Forelimb muscle (tissue), 1 donor: ENCODE measurements at places on chromosomes 13 and 19.

DNA sequence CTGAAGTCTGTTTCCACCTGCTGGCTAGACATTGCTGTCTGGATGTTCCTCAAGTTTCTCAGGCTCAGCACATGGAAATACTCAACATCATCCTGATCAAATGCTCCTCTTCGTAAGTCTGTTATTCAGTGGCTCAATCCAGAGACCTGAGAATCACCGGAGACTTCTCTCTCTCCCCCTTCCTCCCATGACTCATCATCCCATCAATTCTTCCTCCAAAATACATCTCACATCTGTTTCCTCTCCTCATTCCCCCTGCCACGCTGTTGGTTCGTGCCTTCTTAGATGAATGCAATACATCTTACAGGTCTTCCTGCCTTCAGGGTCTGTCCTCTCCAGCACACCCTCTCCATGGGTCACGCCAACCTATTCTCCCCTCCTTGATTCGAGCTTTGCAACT lies 7.4 kb upstream of the RXFP2 start:
- no peak for DNase-seq

DNA sequence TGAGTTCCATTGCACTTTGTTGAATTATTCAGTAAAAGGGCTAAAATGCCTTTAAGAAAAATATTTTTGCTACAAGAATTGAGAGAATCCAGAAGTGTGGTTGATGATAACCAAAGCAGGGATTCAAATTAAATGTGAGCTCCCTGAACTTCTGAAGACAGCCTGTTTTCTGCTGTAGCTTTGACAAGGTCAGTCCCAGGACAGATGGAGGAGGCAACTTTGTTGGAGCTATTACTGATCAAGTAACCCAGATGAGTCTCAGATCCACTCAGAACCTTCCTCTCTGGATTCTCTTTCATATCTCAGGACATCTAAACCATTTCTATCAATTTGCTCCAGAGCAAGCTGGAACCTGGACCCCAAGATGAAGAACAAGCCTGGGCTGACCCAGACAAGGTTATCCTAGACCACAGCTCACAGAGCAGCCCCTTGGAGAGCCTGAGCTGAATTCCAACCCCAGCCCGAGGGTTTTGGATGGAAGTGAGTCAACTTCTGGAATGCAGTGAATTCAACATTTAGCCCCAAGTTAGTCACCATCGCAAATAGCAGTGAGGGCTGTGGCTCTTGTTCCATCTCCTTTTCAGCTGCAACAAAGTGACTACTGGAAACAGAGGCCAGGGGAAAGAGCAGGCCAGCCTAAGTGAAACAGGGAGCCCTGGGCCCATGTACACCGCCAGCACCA lies 137.8 kb upstream of the TSC22D1 start:
- DNase-seq: no peak

GRCh38 chr13:111532111-111532510 lies 211.7 kb downstream of the TEX29 start:
- DNase-seq: no peak

GRCh38 chr13:22061806-22062391 lies 391.0 kb downstream of the FGF9 start:
- no peak for DNase-seq

- DNase-seq: no peak
These were observed 71.5 kb upstream of the ARHGEF7 start for GRCh38 chr13:111043575-111043982.

GRCh38 chr19:20044663-20045062 lies 5.4 kb upstream of the ZNF682 start:
- DNase-seq: no peak

DNA sequence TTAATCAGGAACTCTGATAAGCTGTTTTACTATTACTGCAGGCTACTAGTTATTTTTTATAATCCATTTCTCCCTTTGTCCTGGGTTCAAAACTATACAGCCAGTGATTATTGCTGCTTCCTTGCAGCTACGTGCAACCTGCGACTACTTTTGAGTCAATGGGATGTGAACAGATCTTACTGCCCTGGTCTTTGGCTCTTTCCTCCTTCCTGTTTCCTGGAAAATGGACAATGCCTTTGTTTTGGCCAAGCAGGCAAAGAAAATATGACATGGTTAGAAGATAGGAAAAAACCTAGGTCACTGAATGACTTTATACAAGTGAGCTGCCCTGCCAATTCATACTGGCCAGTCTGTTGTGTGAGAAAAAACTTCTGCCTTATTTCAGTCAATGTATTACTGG lies 201.2 kb upstream of the KLF12 start:
- DNase-seq: no peak

GRCh38 chr19:28443361-28443760 lies 769.6 kb downstream of the UQCRFS1 start:
- no peak for DNase-seq

- no peak for DNase-seq
These were observed 18.8 kb upstream of the PPP5C start for GRCh38 chr19:46328079-46328478.

- no peak for DNase-seq
These were observed 141.3 kb downstream of the SLITRK6 start for GRCh38 chr13:85657942-85658341.

GRCh38 chr19:29715701-29716581 lies 880 bp upstream of the C19orf12 start:
- DNase-seq: no peak

GRCh38 chr19:31578326-31578725 lies 229.1 kb upstream of the TSHZ3 start:
- no peak for DNase-seq

DNA sequence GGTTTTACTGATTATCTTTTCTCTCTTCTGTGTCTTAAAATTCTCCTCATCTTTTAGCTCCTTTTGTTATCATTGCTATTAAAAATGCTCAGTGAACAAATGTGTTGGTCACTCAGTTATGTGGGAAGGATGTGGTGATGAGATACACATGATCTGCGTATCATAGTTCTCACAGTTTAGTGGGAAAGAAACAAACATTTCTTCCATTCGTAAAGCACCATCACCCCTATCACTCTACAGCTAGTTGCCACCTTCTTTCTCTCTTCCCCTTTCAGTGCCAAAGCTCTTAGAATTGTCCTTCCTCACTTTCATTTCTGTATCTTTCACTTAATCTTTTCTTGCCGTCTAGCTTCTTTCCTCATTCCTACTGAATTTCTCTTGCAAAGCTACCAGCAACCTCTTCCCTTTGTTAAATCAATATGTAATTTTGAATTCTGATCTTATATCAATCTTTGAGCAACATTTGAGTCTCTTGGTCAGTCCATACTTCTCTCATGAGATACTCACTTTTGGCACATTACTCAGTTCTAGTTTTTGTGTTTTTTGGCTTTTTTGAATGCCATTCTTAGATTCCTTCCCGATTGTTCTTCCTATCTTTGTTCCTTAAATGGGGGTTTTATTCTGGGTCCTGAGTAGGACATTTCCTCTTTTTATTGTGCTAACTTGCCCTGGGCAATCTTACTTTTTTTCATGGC lies 122.3 kb downstream of the PCCA start:
- DNase-seq: no peak

- DNase-seq: no peak
These were observed 1.5 kb downstream of the ZIC5 start for GRCh38 chr13:99969919-99970650.

DNA sequence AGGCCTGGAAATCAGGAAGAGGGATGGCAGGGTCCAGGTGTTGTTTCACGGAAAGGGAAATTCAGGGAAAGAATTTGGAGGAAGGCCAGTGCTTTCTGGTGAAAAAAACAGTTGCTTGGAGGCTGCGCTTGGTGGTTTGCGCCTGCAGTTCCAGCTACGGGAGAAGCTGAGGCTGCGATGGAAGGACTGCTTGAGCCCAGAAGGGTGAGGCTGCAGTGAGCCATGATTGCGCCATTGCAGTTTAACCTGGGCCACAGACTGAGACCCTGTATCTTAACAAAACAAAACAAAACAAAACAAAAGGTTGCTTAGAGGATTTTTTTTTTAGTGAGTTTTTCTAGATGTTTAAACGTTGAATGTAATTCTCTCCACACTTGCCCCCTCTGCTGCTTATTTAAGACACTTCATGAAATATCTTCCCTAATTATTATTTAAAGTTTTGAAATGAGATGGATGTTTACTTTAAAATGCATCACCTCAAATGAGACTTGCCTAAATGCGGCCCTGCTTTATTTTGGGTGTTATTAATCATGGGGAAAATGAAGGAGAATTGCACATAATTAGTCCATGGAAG lies 75.4 kb upstream of the TRPC4 start:
- DNase-seq: no peak

DNA sequence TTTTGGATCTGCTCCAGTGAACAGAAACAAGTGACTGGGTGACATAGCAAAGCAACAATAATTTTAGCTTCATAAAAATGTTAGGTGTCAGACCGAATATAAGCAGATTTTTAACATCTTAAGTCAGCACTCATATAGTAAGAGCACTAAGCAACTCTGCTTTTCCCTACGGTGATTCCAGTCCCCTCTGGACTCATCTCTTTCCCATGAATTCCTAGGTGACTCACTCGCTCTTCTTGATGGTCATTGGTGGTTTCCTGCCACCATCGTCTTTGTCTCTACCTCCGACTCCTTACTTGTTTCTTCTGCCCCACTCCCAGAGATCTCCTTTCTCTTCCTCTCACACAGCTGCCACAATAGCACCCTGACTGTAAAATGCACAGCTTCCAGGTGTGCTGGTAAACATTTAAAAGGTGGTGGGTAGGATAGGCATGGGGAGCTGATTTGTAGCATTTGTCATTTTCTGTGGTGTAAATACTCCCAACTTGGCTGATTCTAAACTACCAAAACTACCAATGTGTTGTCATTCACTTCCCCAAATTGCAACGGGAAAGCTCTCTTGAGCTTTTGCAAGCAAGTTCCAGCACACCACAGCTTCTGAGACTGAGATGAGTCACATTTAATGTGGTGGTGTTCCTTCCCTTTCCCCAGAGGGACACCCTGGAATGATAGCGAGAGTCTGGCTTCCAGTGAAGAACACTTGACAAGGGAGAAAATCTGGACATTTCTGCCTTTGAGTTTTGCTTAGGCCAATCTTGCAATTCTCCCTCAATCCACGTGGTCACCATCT lies 42.8 kb upstream of the CLDN10 start:
- no peak for DNase-seq
